ENCODE measurements at places on chromosomes 3 and 15.

DNA sequence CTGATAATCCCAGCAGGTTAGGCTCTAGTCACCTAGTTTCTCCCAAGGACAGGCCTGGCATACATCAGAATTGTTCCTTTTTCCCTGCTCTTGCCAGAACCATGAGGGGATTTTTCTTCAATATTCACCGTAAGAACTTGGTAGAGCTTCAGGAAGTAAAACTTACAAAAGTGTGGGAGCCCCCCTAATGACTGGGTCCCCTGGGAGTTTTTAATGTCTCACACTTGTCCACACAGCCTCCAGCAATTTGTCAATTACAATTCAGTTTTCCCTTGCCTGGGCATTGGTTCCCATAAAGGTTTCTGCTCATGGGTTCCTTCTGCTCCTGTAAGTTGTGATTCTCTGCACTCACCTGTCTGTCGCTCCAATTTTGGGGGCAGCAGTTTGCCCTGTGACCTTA is 28.5 kb downstream of the LHFPL4 start:
- no peak for DNase-seq

DNA sequence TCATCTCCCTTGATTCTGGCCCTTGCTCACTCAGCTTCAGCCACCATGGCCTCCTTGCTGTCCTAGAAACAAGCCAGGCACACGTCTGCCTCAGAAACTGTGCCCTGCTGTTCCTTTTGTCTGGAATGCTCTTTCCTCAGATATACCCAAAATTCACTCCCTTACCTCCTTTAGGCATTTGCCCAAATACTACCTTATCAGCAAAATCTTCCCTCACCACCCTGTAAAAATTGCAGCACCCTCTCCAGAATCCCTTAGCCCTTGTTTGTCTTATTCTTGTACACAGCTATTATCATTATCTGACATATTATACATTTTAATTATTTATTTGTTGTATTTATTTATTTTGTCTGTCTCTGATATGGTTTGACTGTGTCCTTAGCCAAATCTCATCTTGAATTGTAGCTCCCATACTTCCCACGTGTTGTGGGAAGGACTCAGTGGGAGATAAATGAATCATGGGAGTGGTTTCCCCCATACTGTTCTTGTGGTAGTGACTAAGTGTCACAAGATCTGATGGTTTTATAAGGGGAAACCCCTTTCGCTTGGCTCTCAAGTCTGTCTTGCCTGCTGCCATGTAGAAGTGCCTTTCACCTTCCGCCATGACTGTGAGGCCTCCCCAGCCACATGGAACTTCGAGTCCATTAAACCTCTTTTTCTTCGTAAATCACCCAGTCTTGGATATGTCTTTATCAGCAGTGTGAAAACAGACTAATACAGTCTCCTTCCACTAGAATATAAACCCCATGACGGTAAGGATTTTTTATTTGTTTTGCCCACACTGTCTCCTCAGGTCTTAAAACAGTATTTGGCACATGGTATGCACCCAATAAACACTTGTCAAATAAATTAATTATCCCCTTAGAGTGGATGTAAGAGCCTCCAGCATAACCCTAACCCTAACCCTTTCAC is 60.0 kb upstream of the STT3B start:
- DNase-seq = no peak

- DNase-seq = no peak
These were observed 6.3 kb downstream of the PDZRN3 start for GRCh38 chr3:73618461-73618860.

DNA sequence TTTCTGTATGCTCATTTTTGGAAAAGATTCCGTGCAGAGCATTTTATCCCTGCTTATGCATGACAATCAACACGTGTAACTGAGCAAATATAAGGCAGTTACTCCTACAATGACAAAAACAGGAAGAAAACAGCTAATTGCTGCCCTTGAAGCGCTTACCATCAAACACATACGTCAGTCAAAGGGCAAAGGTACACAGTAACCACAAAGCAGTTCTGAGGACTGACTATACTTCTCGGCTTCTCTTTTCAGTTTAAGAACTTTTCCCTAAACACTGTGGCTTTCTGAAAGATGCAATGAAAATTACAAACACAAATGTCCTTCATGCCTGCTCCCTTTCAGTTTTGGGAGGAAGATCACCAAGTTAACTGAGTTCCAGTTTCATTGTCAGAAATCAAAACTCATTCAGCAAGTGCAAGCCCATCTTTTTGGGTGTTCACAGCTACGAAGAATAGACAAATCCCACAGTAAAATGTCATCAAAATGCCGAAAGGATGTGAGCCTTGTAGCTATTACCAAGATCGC is 602.8 kb downstream of the FOXP1 start:
- DNase-seq = no peak

- no peak for DNase-seq
These were observed 33.3 kb downstream of the GLB1 start for GRCh38 chr3:33063651-33064051.

GRCh38 chr3:123778991-123779622 is 105.0 kb downstream of the MYLK start:
- no peak for DNase-seq

DNA sequence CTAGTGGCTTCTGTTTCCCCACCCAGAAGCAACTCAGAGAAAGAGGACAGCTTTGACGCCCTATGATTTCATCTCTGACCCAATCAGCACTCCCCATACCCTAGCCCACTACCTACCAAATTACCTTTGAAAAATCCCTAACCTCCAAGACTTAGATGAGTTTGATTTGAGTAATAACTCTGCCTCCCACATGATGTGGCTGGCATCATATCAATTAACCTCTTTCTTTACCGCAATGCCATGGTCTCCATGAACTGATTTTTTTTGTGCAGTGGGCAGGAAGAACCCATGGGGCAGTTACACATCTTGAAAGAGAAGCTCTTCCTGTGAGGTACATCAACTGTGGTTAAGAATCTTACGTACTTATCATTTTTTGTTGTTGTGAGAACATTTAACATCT is 25.5 kb upstream of the APOD start:
- no peak for DNase-seq

GRCh38 chr3:129616291-129616690 is 9.8 kb upstream of the PLXND1 start:
- no peak for DNase-seq

DNA sequence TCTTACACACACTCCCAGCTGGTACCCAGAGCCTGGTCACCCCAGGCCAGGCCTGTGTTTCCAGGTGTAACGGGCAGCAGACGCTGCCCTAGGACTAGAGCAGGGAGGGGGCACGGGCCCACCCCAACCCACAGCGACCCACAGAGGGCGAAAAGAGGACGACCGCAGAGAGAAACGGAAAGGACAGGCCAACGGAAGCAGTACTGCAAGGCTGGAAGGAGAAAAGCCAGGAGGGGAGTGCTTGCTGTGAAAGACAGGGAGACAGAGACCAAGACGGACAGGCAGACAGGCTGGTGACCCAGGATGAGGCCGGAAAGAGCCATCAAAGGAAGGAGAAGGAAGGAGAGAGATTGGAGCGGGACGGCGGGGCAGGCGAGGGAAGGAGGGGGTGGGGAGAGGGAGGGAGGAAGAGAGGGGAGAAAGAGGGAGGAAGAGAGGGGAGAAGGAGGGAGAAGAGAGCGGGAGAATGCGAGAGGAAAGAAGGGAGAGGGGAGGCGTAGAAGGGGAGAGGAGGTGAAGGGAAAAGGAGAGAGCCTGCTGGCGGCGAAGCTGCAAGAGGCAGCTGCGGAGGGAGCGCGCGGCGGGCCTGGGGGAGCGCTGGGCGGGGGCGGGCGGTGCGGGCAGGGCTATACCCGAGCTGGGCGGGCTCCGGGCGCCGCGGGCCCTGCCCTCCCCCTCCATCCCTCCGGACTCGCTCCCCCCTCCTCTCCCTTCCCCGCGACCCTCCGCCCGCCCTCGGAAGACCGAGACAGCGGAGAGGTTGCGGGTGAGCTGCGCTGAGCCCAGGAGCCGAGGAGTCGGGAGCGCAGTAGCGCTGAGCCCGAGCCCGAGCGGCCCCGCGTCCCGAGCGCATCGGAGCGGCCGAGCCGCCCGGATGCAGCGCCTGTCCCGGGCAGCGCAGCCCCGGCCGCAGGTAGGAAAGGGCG is at the start of gene SLC6A1:
TSS of gene SLC6A1 (plus strand) at position 732 of the 926 bp plus-strand sequence. CDS start 24,464 bp downstream, outside the sequence.
- no peak for DNase-seq

GRCh38 chr3:23383875-23384274 is 180.7 kb downstream of the UBE2E2 start:
- DNase-seq = no peak

- DNase-seq = no peak
These were observed 3.3 kb upstream of the ADAMTS9 start for GRCh38 chr3:64691051-64691450.

- no peak for DNase-seq
These were observed 35.2 kb downstream of the PARP15 start for GRCh38 chr3:122612696-122613095.

- no peak for DNase-seq
These were observed at the start of gene MEGF11 for GRCh38 chr15:66253418-66254088. TSS of gene MEGF11 (minus strand) at chr15:66253750. CDS start at chr15:66128403, 125,347 bp downstream.

DNA sequence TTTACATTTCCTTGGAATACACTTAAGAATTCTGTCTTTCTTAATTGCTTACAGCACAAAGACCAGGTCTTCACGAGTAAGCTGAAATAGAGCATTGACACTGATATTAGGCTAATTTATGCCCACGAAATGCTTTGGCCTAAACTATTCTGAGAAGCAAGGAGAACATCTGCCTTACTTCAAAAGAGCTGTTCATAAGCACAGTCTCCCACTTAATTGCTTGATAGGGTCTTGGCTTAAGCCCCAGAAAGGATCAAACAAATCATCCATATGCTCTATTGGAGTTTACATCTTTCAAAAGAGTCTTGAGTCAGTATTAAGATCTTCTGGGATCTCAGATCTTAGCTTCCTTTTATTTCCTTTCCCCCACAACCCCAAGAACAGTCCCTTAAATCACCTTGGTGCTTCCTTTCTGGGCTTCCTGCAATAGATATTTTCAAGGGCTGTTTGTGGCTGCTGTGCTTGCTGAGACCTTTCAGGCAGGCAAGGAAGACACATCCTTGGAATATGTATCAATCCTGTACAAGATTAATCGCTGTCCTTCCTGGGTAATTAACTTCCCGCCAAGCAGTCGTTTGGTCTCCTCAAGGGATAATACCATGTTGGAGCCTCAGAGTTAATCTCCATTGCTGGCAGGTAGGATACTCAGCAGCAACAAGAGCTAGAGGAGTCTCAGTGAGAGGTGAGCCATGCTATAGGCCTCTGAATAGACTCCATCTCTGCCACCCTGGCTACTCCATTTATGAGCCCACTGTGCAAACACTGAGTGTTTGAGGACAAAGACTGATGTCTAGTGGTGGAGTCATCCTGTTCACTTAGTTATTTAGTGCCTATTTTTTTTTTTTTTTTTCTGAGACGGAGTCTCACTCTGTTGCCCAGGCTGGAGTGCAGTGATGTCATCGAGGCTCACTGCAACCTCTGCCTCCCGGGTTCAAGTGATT is 37.1 kb downstream of the TMEM158 start:
- DNase-seq = no peak

- DNase-seq = no peak
These were observed 241.4 kb downstream of the ISL2 start for GRCh38 chr15:76577879-76578512.

DNA sequence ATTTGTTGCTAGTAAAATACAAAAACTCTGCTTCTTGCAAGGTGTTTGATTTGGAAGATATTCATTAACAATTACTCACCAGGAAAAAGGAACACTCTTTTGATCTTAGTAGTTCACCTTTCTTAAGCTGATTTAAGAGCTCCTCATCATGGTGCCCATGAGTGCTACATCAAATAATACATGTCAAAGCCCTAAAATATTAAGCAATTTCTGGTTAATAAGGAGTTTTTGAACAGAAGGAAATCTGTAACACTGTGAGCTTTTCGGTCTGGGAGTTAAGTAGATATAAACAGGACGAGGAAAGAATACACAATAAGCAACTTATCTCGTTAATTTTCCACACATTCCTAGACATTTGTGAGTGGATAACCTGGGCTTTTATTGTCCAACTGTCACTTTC is 83.9 kb upstream of the DCBLD2 start:
- DNase-seq = no peak

DNA sequence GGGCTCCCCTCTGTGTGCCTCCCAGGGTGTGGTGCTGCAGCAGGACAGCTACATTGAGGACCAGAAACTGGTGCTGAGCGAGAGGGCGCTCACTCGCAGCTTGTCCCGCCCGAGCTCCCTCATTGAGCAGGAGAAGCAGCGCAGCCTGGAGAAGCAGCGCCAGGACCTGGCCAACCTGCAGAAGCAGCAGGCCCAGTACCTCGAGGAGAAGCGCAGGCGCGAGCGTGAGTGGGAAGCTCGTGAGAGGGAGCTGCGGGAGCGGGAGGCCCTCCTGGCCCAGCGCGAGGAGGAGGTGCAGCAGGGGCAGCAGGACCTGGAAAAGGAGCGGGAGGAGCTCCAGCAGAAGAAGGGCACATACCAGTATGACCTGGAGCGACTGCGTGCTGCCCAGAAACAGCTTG is 53.7 kb downstream of the KLHL25 start:
- no peak for DNase-seq

DNA sequence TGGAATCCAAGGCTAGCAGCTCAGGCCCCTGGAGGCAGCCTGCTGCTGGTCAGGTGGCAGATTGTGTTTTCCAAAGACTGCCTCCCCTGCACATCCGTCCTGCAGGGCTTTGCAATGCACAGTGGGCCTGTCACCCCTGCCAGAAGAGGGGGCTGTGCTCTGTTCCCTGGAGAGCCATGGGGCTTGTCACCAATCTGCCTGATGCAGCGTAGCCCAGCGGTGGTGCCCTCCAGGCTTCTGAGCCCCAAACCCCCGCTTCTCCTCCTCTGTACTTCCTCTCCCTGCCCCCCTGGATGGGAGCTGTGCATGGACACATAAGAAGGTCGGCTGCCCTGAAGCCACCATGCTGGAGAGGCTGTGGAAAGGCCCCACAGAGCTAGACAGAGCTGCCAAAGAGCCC is 10.0 kb upstream of the PLXNA1 start:
- DNase-seq = no peak

GRCh38 chr15:93460717-93461116 is 371.7 kb upstream of the RGMA start:
- DNase-seq = no peak

GRCh38 chr3:77271711-77272110 is 231.8 kb downstream of the ROBO2 start:
- no peak for DNase-seq

DNA sequence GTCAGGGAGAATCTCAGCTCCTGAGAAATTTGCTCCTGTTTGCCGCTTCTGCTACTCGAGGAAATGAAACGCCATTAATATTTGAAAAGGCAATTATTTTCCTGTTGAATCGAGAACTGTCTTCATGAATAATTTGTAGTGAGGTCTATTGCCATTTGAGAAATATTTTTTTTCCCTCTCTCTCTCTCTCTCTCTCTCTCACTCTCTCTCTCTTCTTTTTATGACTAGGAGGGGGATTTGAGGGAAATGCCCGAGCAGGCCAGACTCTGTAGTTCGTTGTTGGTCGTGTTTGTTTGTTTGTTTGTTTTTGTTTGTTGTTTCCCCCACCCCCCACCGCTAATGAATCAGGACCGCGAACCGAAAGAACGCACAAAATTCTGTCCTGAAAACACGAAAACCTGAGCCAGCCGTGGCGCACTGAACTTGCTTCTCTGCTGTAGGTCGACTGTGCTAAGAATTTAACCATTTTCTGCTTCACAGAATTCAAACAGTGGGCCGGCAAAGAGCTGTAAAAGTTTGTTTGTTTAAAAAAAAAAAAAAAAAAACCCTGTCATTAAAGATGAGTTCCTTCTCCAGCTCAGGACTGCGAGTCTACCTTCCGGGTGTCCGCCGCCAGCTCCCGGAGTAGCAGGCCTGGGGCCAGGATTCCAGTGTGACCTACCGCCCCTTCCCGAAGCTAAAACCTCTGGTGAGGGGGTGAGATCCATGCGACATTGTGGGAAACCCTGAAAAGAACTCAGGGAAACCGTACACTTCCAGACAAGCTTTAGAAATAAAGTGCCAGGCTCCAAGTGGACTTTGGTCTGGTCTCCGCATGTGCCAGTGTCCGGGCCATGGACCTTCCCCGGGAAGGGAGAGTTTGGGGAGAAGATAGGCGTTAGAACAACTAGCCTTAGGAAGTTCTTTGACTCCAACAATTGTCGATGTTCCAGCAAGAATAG is 12.1 kb downstream of the ZIC4 start:
- no peak for DNase-seq
